Kidney tubule cell (primary cell): ENCODE measurements at places on chromosomes 12 and 14.
A peak's percentile ranks its signal among the peaks of the same experiment; 100 is the strongest.

- no peak for DNase-seq
Measured at GRCh38 chr14:95787941-95788340, 74.0 kb upstream of the TCL1A start.

- no peak for DNase-seq
Measured at GRCh38 chr12:28121899-28122655, 68.2 kb upstream of the CCDC91 start.

GRCh38 chr12:6724409-6724797, 557 bp downstream of the COPS7A start:
- peak; percentile 40 for DNase-seq

DNA sequence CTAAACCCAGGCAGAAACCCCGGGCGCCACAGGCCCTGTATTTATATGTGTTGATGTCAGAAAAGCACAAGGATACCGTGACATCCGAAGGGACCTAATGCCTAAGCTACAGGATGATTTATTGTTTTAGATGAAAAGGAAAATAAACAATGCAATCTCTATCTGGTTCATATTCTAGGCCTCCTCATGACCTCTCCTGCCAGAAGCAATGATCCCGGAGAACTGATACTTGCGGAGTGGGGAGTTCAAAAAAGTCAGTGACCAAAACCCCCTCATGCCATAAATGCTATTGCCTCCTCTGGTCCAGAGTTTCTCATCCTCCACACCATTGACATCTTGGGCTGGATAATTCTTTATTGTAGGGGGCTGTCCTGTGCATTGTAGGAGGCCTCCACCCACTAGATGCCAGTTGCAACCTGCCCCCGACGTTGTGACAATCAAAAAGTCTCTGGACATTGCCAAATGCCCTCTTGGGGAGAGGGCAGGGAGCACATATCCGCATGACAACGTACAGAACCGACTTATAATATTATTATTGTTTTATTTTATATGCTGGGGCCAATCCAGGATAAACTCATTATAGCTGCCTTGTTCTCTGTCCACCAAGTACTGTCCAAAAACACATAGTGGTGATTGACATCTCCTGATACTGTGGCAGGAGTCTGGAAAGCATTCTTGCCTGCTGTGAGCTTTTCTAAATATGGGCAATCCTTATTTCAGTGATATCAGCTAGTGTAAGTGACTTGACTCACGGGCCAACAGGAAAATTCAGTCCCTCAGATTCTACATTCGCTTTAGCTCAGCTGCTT, 1.1 kb upstream of the CSRP2 start:
- no peak for DNase-seq

DNA sequence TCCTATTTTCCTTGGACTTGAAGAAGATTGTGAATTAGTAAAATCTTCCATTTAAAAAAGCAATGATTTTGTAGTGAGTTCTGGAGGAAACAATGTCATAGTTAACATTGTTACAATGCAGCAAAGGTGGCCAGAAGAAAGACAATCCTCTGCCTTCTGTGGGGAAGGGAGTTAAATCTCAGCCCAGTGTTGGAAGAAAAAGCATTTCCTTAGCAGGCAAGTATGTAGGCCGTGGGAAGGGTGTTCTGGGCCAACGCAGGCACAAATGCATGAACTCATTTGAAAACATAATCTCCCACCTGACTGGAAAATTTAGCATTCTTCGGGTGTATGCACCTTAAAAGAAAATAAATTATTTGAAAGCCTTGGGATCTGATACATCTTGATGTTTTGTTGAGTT, 258.6 kb downstream of the ADAMTS20 start:
- DNase-seq: no peak

DNA sequence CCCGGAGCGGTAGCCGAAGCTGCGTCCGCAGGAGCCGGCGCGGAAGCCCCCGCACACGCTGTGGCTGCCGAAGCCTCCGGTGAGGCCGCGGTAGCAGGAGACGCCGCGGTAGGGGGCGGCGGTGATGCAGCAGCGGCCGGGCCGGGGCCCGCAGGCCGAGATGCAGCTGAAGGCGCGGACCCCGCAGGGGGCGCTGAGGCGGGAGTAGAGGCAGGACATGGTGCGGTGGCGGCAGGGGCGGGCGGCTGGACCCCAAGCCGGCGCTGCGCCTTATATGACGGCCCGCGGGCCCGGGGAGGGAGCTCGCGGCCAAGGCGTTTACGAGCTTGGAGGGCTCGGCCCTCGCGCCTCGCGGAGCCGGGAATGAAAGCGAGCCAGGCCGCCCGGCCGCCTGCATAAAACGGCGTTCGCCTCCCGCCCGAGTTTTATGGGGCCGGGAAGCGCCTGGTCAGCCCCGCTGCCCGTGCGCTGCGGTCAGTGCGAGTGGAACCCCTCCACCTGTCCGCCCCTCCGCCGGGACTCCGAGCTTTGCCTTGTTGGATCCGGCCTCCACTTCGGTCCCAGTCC, 16.0 kb upstream of the KRT86 start:
- no peak for DNase-seq

GRCh38 chr14:48473944-48474343, 798.5 kb upstream of the MDGA2 start:
- DNase-seq: no peak

GRCh38 chr12:132771126-132771838, 9.7 kb upstream of the ANKLE2 start:
- DNase-seq: no peak

DNA sequence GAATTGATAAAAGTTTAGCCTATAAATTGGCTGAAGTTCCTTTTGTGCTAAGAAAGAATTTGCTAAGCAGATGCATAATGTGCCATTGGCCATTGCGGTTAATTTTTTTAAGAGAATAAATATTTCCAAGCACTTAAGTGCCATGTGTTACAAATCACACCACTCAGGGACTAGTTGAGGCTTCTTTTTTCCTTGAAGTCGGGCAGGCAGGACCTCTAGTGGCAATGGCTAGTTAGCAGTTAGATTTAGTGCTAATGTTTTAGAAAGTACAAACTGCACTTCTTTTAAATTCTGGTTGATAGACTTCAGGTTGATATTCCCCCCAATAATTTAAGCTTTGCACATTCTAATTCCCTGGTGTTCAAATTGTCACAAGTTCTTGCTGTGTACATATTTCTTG, 294.3 kb downstream of the APAF1 start:
- peak; percentile 32 for DNase-seq
